ENCODE measurements at places on chromosomes 3 and 15.

DNA sequence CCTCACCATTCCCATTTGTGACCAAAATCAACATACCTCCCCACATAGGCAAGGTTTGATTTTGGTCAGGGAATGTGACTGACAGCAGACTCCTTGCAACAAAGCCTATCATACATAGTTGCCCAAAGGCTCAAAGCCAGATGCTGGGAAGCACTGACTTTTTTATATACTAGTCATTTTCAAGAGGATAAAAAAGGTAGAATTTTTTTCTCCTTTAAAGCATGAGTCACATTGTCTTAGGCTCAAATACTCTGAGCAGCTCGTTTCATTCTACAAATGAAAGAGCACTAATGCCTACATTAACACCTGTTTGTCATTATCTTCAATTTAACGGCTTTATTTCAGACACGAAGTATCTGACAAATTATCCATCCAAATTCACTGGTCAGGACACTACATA, 36.2 kb downstream of the ICE2 start:
- peak; percentile 47 for DNase-seq

GRCh38 chr3:114179575-114179974, 723 bp upstream of the DRD3 start:
- peak; percentile 48 for DNase-seq

DNA sequence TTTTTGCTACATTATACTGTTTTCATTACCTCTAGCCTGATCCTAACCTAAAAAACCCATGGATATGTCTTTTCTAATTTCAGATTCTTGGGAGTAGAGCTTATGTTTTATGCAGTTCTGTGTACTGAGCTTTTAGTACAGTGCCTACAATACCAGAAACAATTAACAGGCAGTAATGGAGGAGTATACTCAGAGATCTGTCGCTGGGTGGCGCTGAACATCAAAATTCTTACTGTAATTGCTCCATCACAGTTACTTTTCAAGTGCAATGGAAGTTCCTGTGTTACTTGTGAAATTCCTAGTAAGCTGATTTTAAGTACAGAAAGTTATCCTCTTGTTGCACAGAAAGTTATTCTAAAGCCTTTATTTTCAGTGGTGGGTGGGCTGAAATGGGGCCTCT, 66.9 kb downstream of the RNF13 start:
- peak; percentile 77 for DNase-seq

- DNase-seq, result no peak
These were observed 12.9 kb upstream of the ANKRD28 start for GRCh38 chr3:15810702-15811101.

GRCh38 chr3:46070595-46071093, 43.4 kb upstream of the XCR1 start:
- no peak for DNase-seq

- no peak for DNase-seq
These were observed 576 bp upstream of the RPAP1 start for GRCh38 chr15:41544650-41545015.

GRCh38 chr15:34760909-34761308, 6.1 kb upstream of the GJD2 start:
- no peak for DNase-seq

DNA sequence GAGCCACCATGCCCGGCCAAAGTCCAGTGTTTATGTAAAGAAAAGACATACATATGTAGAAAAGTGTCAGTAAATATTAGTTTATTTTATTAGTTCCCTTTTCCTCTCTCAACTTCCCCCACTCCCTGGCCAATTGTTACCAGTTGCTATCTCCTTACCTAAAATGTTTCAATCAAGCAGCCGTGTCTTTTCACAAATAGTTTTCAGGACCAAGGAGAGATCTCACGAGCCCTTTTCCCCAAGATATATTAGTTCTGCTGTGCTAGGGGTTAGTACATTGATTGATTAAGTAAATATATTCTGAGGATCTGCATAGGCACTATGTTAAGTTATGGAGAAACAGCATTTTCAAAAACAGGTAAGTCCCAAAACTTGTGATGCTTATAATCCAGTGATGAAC, 87.4 kb downstream of the ZIC4 start:
- no peak for DNase-seq
